ENCODE measurements at places on chromosomes 2 and 18. TPM values are rescaled to one million over a fixed set of nuclear protein-coding genes. Genes with fewer than 3 reads are reported as not detected.

DNA sequence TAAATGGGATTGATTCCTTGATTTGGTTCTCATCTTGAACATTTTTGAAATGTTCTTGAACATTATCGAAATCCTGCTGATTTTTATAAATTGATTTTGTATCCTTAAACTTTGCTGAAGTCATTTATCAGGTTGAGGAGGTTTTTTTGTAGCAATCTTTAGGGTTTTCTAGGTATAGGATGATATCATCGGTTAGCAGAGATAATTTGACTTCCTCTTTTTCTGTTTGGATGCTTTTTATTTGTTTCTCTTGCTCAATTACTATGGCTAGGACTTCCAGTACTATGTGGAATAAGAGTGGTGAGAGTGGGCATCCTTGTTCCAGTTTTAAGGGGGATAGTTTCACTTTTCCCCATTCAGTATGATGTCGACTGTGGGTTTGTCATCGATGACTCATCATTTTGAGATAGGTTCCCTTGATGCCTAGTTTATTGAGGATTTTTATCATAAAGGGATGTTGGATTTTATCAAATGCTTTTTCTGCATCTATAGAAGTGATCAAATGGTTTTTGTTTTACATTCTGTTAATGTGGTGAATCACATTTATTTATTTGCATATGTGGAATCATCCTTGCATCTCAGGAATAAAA, 201.5 kb upstream of the ZSWIM2 start:
- DNase-seq = no peak
- H3K4me3 ChIP-seq = no peak overlapping the region
- H3K4me1 ChIP-seq = no peaks in the 10 kb centered on the region
- no peaks in the 10 kb centered on the region for H3K36me3 ChIP-seq

MC5R gene
- not detected for total RNA-seq

DNA sequence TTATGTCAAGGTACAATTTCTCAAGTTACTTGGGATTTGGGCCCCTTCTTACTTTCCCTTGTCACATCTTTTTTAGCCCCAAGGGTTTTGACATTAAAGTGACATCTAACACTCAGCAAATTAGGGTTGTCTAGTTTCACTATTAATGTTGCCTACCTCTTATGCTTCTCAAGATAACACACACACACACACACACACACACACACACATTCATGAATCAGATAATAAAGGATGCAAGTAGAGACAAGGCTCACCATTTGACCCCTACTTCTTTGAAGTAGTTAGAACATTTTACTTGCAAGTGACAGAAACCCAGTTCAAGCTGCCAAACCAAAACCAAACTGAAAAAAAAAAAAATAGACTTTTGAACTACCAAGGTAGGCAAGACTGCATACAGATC, 138.8 kb downstream of the TRIB2 start:
- no peak for DNase-seq
- peaks cover 34% of the 10 kb centered on the region for H3K4me1 ChIP-seq
- H3K27me3 ChIP-seq = peaks cover 4% of the 10 kb centered on the region
- no peak overlapping the region for H3K4me3 ChIP-seq

- H3K4me3 ChIP-seq = no peak overlapping the region
- no peak for DNase-seq
- peaks cover 5% of the 10 kb centered on the region for H3K27me3 ChIP-seq
- H3K27ac ChIP-seq = no peak overlapping the region
- no peaks in the 10 kb centered on the region for H3K36me3 ChIP-seq
Measured at GRCh38 chr2:151367571-151367970, 10.2 kb downstream of the TNFAIP6 start.

GRCh38 chr2:98004047-98004446, 8.3 kb upstream of the TMEM131 start:
- no peaks in the 10 kb centered on the region for H3K36me3 ChIP-seq
- peaks cover 3% of the 10 kb centered on the region for H3K27me3 ChIP-seq
- no peaks in the 10 kb centered on the region for H3K4me1 ChIP-seq
- no peak overlapping the region for H3K27ac ChIP-seq
- no peak for DNase-seq

DNA sequence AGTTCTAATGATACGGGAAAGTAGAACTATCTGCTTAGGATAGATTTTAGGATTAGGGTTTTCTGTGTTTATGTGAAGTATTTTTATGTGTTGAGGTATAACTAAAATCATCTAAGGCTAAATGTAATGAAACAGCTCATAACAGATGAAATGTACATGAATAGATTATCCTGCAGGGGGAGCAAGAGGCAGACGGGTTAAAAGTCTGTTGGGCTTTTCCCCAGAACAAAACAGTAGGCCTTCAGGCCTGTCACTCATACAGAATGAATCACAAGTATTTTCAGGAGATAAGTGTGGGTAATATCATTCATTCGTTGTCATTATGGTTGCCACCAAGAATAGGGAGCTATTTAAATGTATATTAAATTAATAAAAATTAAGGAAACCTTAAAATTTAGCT, 107.9 kb upstream of the IL1R2 start:
- H3K27me3 ChIP-seq = no peaks in the 10 kb centered on the region
- H3K4me1 ChIP-seq = no peaks in the 10 kb centered on the region
- no peak for DNase-seq
- peaks cover 18% of the 10 kb centered on the region for H3K36me3 ChIP-seq

DSG2 gene
- total RNA-seq = 0.43 TPM

DNA sequence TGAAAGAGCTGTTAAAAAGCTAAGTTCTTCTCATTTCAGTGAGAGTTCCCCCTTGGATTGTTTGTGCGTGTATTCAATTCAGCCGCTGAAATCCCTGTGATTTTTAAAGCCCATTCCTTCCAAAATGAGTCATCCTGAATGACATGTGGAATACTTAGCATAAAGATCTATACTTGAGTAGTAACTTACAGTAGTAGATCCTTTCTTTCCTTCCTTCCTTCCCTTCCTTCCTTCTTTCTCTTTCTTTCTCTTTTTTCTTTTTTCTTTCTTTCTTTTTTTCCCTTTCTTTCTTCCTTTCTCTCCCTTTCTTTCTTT, 18.2 kb upstream of the SOX11 start:
- peaks cover 8% of the 10 kb centered on the region for H3K27me3 ChIP-seq
- no peaks in the 10 kb centered on the region for H3K36me3 ChIP-seq
- H3K4me3 ChIP-seq = no peak overlapping the region
- no peaks in the 10 kb centered on the region for H3K4me1 ChIP-seq
- no peak overlapping the region for H3K27ac ChIP-seq

GRCh38 chr2:67259556-67260342, 137.4 kb upstream of the ETAA1 start:
- no peaks in the 10 kb centered on the region for H3K27me3 ChIP-seq
- no peak for DNase-seq
- no peak overlapping the region for H3K27ac ChIP-seq
- no peak overlapping the region for H3K4me3 ChIP-seq

All from T-cell (primary cell).